ENCODE measurements at places on chromosomes 1 and 21.

GRCh38 chr1:205098242-205098641, 14.0 kb upstream of the TMEM81 start:
- DNase-seq = no peak

DNA sequence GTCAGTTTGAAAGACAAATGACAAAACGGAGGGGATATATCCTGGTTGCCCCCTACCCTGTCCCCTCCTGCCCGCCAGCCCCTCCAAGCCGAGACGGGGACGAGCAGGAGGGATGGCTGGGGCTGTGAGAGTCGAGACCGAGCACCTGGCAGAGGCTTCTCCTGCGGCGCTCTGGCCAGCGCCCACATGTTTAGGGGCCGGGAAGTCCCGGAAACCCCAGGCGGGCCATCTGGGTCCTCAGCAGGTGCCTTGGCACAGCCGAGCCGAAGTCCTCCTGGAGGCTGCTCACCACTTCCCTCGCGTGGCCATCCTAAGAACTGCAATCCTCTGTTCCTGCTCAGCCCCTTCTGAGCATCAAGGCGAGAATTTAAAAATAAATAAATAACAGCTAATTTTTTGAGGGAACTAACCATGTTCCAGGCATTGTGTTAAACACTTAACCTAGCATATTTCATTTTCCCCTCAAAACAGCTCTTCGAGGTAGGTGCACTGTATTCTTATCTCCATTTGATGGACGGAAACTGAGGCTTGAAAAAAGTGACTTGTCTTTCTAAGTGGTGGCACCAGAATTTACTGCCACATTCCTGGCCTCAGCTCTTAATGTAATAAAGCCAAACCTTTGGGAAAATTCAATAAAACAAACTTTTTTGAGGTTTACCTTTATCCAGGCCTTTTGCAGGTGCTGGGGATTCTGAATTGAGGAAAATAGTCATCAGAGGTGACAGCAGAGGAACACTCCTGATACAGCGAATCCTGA, 3.5 kb upstream of the RIMS3 start:
- DNase-seq = peak; percentile 93

DNA sequence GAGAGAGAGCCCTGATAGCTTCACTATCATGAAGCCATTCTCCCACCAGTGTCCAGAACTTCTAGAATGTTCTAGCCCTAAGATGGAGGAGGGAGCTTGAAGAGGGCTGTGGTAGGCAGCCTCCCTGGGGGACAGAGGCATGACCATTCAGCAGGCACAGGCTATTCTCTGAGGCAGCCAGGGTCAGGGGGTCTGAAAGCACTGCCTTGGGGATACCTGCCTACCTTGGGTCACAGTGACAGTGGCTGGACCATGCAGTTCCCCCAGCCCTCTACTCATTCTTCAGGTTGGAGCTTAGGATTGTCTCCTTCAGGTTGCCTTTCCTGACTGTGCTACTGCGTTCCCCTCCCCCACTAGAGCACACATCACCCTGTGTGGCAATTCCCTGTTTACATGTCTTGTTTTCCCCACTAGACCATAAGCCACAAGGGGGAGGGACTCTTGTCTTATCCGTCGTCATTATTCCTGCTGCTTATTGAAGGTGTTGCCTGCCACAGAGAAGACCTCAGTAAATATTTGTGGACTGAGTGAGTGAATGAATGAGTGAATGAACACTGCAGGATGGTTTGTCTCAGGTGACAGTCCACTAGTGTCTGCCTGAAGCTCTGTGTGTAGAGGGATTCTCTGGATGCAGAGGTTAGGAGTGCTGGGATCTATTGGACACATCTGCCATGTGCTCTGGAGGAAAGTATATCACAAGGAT, 5.2 kb downstream of the ZDHHC18 start:
- no peak for DNase-seq

- DNase-seq = no peak
Measured at GRCh38 chr1:155083052-155083541, 4.5 kb downstream of the EFNA3 start.

DNA sequence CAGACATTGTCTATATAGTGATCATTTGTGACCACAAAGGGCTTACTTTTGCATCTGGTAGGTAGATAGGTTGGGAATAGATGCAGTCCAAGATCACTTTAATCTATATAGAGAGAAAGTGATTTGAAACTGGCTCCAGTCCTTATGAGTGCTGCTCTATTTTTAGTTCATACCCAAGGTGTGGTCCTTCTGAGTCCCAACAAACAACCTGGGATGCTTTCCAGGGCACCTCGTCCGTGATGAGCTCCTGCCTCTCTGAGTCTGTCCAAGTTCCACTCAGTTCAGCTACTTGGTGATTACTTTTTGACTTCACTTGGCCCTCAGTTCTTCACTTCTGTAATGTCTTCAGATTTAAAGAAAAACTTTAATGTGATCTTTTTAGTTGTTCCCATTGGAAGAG, 20.2 kb downstream of the DIP2A start:
- DNase-seq = no peak

DNA sequence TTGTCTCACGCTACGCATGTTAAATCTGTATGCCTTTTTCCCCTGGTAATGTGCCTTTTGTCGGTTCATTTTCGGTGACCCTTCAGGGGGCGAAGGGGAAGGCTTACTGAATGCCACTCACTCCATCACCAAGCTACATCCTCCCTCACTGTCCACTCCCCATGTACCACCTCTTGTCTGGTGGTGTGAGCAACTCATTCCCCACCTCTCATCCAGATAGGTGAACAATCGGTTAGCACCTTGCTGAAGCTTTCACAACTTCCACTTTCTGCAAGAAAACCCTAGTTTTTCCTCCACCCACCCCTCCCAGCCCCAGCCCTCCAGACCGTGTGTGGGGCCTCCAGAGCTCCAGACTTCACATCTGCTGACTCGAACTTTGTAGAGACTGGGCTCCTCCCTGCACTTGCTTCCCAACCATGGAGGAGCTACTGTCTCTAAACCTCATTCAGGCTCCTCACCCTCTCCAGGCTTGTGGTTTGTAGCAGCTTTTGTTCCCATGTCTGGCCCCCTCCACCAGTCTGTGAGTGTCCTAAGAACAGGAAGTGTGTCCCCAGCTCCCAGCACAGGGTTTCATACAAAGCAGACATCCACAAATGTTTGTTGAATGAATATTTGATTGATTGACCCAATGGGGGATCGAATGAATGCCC, 48.4 kb upstream of the RUNX3 start:
- no peak for DNase-seq

DNA sequence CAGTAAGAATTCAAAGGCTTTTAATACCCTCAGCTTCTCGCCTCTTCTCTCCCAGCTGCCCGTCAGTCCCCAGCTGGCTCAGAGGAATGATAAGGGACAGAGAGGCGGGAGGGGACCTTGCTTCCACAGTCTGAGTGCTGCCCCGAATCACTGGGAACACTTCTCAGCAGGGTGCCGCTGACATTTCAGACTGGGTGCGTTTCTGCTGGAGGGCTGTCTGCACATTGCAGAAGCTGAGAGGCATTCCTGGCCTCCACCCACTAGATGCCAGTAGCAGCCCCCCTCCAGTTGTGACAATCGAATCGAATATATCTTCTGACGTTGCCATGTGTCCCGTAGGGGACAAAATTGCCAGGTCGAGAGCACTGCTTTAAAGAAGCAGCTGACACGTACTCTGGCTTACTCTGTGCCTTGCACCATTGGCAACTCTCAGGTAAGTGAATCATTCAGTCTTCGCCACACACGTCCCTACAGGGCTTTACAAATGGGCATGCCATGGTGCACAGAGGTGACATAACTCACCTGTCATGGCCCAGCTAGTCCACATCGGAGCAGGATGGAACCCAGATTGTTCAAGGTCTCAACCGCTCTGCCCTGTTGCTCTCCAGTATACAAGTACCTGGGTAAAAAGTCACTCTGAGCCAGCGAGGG, 23.9 kb downstream of the CTNNBIP1 start:
- no peak for DNase-seq

DNA sequence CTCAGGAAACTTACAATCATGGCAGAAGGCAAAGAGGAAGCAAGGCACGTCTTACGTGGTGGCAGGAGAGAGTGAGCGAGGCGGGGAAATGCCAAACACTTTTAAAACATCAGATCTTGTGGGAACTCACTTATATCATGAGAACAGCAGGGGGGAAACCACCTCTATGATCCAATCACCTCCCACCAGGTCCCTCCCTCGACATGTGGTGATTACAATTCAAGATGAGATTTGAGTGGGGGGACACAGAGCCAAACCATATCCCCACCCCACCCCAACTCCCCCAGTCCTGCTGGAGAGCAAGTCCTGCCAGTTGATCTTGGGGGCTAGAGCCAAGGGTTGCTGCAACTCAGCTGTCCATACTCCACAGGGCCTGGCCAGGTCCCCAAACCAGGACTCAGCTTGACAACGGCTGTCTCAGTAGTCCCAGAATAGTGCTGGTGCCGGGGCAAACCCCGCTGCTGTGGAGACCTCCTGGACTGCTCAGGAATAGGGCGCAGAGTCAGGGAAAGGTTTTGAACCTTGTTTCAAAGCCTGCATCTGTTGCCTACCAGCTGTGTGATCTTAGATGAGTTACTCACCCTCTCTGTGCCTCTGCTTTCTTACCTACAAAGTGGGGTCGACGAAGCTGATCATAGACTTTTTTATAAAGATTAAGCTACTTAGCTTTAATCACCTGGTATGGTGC, 79.5 kb downstream of the STUM start:
- DNase-seq = no peak

DNA sequence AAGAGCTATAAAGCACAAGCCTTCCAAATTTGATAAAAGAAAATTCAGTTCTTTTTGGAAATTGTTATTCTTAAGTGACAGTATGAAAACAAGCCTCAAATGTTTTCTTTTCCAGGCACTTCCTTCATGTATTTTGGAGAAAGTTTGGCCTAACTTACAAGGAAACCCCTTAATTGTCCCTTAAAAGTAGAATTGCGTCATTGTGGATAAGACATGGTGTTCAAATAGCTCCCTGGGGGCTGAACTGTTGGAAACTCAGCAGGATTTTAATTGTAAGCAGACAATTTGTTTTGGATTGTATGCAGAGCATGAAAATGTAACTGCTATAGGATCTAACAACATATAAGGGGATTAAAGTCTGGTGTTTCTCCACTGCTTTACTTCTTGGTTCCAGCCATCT, 35.4 kb upstream of the FGGY start:
- DNase-seq = no peak

DNA sequence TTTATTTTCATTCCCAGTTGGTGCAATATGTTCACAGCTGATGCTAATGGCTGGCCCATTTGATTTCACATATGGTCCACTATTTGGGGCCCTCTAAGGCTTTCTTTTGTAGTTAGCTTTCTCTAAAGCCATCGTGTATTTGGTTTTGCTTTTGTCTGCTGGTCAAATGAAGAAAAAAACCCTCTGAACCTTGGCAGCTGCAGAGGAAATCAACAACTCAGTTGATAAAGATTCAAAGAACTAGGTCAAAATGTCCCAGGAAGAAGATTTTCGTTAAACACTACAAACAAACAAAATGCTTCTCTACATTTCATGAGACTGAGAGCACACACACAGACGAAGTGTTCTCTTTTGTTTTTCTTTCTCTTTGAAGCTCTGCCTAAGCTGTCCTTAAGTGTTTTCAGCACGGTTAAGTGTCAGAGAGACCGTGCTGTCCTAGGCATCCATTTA, 655.0 kb downstream of the RWDD3 start:
- no peak for DNase-seq

GRCh38 chr1:110606657-110607535, 738 bp upstream of the KCNA2 start:
- peak; percentile 71 for DNase-seq

DNA sequence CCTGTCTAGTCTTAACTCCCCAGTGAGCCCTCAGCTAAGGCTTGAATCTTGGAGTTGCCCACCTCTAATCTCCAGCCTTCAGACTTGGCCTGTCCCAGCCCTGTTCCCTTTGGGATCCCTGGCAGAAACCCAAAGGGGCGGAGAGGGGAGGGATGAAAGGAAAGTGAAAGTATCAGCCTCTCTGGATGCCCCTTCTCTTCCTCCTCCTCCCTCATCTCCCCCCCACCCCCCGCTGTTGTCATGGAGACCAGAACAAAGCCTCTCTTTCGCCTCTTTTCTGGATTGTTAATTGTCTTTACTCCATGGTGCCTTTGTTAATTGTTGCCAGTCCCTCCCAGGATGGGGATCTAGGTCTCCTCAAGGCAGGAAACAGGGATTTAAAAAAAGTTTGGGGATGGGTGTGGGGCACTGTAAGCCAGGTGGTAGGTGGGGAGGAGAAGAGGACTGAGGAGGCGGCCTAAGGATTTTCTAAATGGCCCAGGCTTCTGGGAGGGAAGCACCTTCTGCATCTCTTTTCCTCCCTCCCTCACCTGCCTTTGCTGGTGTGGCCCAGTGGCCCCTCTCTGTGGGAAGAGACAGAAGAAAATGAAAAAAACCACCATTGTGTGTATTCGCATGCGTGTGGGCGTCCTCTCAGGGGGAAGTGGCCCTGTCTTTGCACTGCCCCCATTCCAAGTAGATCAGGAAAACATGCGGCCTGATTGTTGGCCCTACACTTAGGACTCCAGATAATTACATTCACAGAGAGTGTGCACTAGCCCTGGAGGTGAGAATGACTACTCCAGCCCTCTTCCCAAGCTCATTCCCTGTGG, 7.5 kb upstream of the SOX13 start:
- no peak for DNase-seq

DNA sequence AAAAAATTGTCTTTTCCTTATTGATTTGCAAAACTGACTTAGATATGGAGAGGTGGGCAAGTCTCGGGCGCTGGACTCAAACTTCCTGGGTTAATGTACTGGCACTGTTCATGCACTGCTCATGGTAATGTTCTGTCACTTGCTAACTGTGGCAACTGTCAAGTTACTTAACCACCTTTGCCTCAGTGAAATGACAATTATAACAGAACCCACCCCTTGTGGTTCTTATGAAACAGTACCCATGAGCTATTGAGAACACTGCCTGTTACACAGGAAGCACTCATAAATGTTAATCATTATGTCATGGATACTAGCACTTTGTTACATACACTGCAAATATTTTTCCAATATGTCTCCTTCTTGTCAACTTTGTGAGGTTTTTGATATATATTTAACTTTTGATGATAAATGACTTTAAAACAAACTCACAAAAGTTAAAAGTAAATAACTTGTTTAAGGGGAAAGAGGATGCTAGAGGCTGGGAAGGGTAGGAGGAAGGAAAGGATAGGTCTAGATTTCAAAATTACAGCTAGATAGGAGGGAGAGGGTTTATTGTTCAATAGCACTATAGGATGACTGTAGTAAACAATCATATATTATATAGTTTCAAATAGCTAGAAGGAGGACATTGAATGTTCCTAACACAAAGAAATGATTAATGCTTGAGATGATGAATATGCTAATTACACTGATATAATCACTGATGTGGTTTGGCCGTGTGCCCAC, 342.5 kb downstream of the ADGRL2 start:
- no peak for DNase-seq
